Placental epithelial cell (primary cell): ENCODE measurements at places on chromosomes 5 and 9. TPM values are rescaled to one million over a fixed set of nuclear protein-coding genes. Genes with fewer than 3 reads are reported as not detected.

Gene MTRR
- 26.3 and 29.7 TPM in 2 replicates for total RNA-seq

Gene SEMA5A
- 322 and 351 TPM in 2 replicates for total RNA-seq

Gene ADAMTS2
- 43.3 and 98.9 TPM in 2 replicates for total RNA-seq

Gene PCDHB16
- under 0.01 and 0.11 TPM in 2 replicates for total RNA-seq

Gene ADCY2
- 0.76 and 1.6 TPM in 2 replicates for total RNA-seq

Gene IL17B
- total RNA-seq = not detected in 2 replicates

Gene EPB41L4A
- 24.9 and 37.7 TPM in 2 replicates for total RNA-seq

Gene CDC20B
- not detected in 2 replicates for total RNA-seq

Gene PCDHB13
- 0.43 and 0.79 TPM in 2 replicates for total RNA-seq

Gene LCN10
- not detected in 2 replicates for total RNA-seq

Gene KLHL3
- total RNA-seq = 1.6 and 4.3 TPM in 2 replicates

Gene PCDHGC5
- 0.22 and 1.6 TPM in 2 replicates for total RNA-seq

Gene CA9
- total RNA-seq = not detected in 2 replicates

Gene BTNL3
- total RNA-seq = not detected in 2 replicates

Gene PTGES
- total RNA-seq = 309 and 422 TPM in 2 replicates

Gene TAF11L10
- 0.39 TPM in 1 of 2 replicates, not detected in the other for total RNA-seq

Gene EHMT1
- total RNA-seq = 74.1 and 89.1 TPM in 2 replicates

Gene PCA3
- total RNA-seq = 0.39 TPM in 1 of 2 replicates, not detected in the other
